ENCODE measurements at places on chromosomes 16 and 17.

- DNase-seq: no peak
These were observed at the start of gene KRT17 for GRCh38 chr17:41624208-41625101. Gene KRT17, minus strand, starts transcription at chr17:41624575. Its CDS starts 66 bp downstream, at chr17:41624509.

DNA sequence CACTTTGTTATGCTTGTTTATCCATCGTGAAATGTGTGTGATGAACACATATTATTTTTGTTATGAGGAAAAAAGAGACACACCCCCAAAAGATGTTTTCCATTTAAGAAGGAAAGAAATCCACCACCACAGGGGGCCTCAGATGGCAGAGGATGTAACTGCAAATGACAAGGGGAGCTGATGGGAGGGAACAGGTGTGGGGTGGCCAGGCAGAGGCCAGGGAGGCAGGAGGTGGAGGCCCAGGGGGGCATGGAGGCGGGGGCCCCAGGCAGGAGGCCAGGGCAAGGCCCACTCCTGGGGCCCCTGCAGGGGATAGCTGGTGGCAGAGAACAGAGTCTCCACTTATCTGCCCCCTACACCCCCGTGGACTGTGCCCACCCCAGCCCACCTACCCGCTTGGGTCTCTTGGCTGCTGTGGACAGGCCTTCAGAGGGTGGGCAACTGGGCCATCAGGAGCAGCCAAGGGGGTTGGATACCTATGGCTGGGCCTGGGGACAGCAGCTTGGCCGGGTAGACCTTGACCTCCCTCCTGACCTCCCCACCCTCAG is 28.0 kb downstream of the PPL start:
- DNase-seq: no peak

GRCh38 chr17:9308069-9308468 is 267.6 kb downstream of the STX8 start:
- DNase-seq: no peak

- no peak for DNase-seq
These were observed 56.2 kb downstream of the BAIAP2 start for GRCh38 chr17:81091154-81091553.

DNA sequence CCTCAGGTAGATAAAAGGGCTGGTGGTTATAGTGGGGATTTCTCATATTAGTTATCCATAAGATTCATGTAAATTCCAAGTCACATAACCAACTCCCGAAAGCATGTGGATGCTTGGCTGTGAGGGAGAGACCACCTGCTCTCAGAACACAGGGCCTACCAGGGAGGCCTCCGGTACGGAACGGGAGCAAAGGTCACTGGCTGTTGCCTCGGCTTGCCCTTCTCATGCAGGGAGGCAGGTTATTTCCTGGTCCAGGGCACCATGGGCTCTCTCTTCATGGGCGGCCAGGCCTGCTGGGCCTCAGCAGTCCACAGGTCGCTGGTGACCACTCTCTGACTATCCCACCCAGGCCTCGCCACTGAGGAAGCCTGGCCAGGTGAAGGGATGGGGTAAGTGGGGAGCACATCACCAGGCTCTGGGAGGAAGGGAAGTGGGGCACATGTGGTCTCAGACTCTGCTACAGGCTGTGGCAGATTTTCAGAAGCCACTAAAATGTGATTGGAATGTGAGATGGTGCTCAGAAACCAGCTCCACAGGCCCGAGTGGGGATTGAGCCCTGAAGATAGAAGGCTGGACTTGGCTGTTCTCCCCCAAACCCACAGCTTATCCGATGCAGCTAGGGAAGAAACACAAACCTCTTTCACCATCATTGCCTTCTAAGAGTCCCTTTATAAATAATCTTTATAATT is 45.4 kb downstream of the HNF1B start:
- no peak for DNase-seq

- peak; percentile 56 for DNase-seq
These were observed 653 bp downstream of the SRRM2 start for GRCh38 chr16:2752850-2753732.

DNA sequence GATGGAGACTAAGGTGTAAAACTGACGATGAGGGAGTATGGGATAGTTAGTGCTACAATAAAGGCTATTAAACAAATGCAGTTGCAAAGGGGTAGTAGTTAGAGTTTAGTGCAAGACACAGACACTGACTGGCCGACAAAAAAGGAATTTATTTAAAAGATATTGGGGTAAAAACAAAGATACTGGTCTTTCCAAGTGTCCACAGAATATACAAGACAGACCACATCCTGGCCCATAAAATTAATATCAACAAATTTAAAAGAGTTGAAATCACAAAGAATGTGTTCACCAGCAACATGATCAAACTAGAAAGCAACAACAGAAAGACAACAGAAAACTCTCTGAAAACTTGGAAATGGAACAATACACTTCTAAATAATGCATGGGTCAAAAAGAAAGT is 54.7 kb downstream of the CFDP1 start:
- DNase-seq: no peak

DNA sequence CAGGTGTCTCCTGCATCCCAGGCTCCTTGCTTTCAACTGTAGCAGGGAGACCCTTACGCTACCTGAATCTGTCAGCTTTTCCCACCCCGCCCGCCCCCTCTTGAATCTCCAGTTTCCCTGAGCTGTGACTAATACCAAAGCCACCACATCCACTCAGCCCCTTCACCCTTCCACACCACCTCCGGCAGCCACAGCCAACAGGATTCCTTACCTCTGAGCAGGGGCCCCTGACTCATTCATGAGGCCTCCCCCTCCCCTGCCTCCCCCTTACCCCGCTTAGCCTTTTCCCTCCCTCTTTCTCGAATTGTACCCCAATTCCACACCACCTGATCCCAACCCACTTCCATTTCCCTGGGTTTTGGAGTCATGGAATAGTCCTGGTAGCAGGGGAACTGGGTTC is 2.3 kb downstream of the STX1B start:
- DNase-seq: no peak

GRCh38 chr17:14919094-14919493 is 346.0 kb downstream of the PMP22 start:
- DNase-seq: no peak

DNA sequence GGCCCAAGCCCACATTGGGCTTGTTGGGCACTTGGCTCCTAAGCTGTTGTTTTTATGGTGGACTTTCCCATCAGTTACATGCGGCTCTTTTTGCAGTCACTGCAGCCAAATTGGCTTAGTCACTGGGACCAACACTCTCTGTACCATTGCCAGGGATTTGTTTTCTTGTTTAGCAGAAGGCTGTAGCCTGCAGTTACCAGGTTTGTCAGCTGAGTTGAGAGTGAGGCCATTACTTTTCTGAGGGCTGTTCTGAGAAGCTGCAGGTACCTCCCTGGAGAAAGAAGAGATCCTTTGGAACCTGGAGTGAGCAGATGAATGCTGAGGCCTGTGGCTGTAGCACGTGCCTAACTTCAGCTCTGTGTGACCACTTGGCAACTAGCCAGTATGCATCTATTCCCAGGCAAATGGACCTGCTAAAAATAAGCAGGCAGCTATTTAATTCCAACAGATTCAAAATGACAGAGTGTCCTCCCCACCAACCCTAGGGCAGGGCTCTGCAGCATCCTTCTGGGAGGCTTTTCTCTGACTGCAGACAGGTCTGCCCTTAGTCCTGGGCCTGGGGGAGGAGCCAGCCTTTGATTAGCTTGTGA is 12.9 kb downstream of the AKAP1 start:
- no peak for DNase-seq

DNA sequence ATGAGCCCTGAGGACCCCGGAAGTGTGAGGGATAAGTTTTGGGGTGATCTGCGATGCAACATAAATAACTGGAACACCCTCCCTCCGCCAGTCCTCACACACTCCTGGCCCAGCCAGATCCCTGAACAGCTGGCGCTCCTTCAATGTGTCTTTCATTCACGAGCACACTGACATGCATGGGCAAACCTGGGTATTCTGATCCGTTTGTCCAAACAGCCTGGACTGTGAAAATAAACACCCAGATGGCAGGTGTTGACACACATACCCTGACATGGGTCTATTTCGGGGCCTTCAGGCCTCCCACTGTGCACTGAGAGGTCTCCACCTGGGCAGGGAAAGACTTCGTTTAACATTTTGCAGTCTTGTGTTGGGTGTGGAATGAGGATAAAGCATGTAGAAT is 3.0 kb upstream of the CPNE2 start:
- DNase-seq: no peak

GRCh38 chr17:66835476-66835875 is 559 bp downstream of the CACNG5 start:
- DNase-seq: no peak

GRCh38 chr17:27871407-27871806 is 21.8 kb downstream of the LYRM9 start:
- DNase-seq: no peak

- no peak for DNase-seq
These were observed 6.1 kb downstream of the TMEM235 start for GRCh38 chr17:78237401-78238012.

GRCh38 chr16:87127061-87127765 is 190.0 kb downstream of the C16orf95 start:
- DNase-seq: no peak

GRCh38 chr16:86134802-86135461 is 236.0 kb downstream of the IRF8 start:
- no peak for DNase-seq

- DNase-seq: no peak
These were observed 10.2 kb upstream of the LYZL6 start for GRCh38 chr17:35953720-35954119.

DNA sequence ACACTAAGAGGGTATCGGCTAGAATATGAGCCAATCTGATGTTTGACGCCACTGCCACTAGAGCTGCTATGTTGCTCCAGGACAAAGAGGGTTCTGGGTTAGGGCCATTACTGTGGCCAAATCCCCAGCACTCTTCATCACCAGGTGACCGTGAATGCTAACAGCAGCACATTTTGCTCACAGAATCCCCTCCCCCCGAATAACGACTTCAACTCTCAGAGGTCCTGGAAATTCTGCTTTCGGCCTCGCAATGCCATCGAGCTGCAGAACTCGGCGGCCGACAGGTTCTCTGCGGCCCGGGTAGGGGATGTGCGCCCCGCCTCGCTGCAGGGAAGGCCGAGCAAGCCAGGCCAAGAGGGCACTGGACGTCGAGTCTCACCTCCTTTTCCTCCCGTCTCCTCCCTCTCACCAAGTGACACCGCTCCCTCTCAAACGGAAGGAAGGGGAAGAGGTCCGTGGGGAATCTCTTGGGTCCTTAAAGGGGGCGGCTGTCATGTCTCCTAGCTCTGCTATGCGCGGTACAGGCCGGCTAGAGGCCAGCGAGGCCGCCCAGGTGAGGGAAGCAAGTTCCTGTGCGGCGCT is 31.9 kb downstream of the CDK5R1 start:
- DNase-seq: no peak

- DNase-seq: no peak
These were observed 31.0 kb downstream of the VPS53 start for GRCh38 chr17:683499-684254.

DNA sequence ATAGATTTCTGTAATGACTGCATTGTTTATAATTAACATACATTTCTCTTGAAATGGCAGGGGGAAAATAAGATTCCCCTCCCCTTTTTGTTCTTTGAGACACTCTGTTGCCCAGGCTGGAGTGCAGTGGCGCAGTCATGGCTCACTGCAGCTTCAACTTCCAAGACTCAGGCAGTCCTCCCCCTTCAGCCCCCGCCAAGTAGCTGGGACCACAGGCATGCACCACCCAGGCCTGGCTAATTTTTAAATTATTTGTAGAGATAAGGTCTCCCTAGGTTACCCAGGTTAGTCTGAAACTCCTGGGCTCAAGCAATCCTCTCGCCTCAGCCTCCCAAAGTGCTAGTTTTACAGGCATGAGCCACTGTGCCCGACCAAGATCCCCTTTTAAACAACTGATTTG is 67.7 kb downstream of the KATNIP start:
- no peak for DNase-seq

- peak; percentile 54 for DNase-seq
These were observed 8.6 kb upstream of the UBE2I start for GRCh38 chr16:1300664-1301476.

- DNase-seq: no peak
These were observed 5.3 kb upstream of the FAAP100 start for GRCh38 chr17:81557276-81558114.

DNA sequence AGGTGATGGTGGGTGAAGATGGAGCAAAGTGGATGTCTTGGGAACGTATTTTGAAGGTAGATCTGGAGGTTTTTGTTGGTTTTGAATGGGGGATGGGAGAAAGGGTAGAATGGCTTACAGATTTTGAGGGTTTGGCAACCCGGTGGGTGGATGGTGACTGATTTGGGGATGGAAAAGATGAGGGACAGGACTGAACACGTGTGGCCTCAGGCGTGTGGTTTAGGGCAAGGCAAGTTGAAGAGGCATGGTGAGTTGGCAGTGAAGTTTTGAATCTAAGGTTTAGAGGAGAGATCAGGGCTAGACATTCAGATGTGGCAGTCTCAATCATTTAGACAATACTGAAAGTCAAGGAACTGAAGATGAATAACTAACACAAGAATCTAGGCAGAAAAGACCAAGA is 5.0 kb upstream of the DCTPP1 start:
- DNase-seq: peak; percentile 62

DNA sequence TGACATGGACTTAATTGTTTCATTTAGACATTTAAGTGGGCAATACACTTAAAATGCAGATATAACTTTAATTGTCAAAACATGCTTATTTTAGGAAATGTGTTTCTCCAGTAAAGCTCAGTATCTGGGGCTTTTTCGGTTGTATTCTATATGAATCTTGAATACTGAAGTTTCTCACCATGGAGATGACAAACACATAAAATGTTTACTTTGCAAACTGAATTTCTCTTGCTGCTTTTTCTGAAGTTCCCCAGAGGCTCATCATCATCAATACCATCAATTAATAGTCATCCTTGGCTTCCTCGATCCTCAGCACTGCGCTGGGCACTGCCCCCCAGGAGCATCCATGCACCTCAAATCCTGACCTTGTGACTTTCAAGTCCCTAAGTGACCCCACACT is 227.3 kb downstream of the WWOX start:
- DNase-seq: no peak

- no peak for DNase-seq
These were observed 130.9 kb downstream of the RPTOR start for GRCh38 chr17:80675438-80676095.

Data from activated CD4-positive, alpha-beta T cell treated with anti-CD3 and anti-CD28 coated beads for 24 hours (primary cell).